ENCODE measurements at places on chromosomes 7 and 10.

- DNase-seq = no peak
These were observed 31.0 kb upstream of the ZEB1 start for GRCh38 chr10:31288001-31288400.

DNA sequence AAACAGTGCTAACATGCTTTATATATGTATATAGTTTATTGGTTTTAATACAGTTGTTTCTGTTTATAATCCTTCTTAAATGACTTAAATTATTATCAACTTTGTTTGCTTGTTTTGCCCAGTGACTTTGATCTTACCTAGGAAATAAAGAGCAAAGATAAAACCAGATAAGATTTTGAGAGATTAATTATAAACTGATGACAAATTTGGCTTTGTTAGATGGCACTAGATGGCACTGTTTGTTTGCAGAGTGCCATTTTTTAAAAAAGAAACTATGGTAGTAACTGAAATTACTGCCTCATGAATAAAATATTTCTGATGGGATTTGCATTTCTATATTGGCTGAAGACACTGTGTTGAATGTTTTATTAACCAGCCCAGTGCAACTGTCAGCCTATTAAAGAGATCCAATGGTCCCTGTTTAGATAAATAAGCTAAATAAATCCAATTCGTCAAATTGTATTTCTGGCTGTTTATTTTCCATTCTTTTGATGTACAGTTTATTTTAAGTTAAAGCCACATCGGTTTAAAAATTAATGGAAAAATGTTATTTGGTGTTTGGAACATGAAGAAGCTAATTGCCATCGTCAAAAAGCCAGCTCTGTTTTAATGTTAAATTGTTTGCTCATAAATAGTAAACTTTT, 28.7 kb downstream of the VTI1A start:
- no peak for DNase-seq

DNA sequence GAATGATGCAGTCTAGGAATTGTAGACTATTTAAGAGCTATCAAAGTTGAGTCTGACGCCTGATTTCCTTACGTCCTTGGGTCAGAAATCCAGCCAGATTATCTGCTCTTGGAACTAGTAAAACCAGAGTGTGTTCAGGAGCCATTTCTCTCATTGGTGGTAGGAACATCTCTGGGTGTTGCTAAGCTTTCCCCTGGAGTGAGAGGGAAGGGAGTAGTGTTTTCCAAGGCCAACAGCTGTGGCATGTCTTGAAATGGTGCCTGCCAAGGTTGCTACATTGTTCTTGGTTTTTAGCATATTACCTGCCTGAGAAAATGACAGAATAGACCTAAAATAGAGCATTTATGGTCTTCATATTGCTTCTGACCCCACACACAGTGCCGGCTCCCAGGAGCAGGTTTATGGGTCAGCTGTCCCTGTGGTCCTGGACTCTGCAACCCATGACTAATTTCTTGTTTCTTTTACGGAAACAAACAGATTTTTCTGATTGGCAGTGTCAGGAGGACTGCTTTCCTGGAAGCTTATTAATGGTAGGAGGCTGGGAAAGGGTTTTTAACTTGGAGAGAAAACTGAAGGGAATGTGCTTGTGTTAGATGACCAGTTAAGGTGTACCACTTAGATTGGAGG, 17.5 kb downstream of the GBF1 start:
- DNase-seq = no peak

GRCh38 chr7:148563583-148564274, 26.8 kb upstream of the C7orf33 start:
- no peak for DNase-seq

Data from stimulated activated CD4-positive, alpha-beta T cell treated with anti-CD3 and anti-CD28 coated beads, Interleukin-1b, Interleukin-23, amount 100 ng/mL, for 1 hour (primary cell).